Putamen (tissue), 1 donor: ENCODE measurements at places on chromosomes 6 and 20.

DNA sequence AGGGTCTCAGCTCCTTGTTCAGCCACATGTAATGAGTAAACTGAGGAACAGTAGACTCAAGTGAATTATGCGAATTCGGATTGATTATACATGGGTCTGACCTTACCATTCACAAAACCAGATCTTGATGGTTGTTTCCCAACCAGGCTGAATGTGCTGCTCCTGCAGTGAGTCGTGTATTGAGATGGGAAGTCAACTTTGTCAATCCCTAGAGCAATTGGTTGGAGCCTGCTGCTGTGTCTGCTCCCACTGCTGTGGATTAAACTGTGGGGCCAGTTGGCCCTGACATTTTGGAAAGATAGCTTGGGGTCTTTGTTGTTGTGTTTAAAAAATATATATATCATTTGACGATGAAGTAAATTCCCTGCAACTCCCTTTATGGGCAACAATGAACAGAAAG is 23.9 kb downstream of the FAM50B start:
- no peak for DNase-seq

GRCh38 chr6:111432511-111432910 is 50.5 kb downstream of the REV3L start:
- DNase-seq = no peak

- DNase-seq = no peak
Measured at GRCh38 chr6:37125774-37126492, 44.0 kb upstream of the PIM1 start.

DNA sequence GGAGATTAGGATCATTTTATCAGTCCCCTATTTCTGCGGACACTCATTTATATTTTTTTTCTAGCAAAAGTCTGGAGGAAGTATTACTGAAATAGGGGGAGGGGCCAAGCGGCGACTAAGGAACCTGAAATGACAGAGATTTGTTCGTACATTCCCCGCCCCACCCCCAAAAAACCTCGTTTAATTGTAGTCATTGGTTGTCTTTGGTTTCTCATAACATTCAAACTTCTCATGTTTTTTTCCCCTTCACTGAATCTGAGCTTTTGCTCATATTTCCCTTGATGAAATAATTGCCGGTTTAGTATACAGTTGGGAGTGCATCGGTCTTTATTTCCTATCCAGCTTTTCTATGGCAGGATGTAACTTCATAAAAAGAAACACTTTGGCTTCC is 768 bp upstream of the FYN start:
- no peak for DNase-seq

GRCh38 chr20:20680991-20681508 is 31.4 kb downstream of the RALGAPA2 start:
- DNase-seq = no peak

GRCh38 chr6:38935051-38935450 is 113.5 kb upstream of the GLP1R start:
- DNase-seq = no peak

- DNase-seq = no peak
Measured at GRCh38 chr6:39247667-39248194, 18.5 kb upstream of the KCNK5 start.

- no peak for DNase-seq
Measured at GRCh38 chr6:100176311-100176950, 182.4 kb upstream of the MCHR2 start.

DNA sequence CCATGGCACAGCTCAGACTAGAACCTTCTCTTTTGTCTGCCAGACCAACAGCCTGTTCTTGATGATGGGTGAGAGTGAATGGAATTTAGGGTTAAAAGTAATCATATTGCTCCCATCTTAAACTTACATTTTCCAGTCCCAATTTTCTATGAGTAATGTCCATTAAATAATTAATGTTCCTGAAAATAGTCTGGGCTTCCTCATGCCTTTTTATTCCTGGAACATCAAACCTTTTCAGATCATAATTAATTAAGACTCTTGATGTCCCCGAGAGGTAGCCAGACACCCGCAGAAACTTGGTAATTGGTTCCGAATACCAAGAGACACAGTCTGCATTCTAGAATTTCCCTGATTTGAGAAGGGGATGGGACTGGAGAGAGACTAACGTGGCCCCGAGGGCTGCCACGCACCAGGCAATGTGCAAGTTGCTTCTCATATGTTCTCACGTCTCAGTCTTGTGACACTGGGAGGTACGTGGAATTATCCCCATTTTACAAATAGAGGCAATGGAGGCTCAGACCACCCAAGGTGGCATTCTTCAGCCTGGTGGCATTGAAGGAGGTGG is 78.6 kb upstream of the TOX2 start:
- no peak for DNase-seq

- DNase-seq = no peak
Measured at GRCh38 chr6:112744827-112745226, 397.7 kb downstream of the RFPL4B start.

- no peak for DNase-seq
Measured at GRCh38 chr6:35739645-35740524, 3.1 kb downstream of the ARMC12 start.

- DNase-seq = no peak
Measured at GRCh38 chr6:108559884-108560462, 744 bp upstream of the FOXO3 start.

- no peak for DNase-seq
Measured at GRCh38 chr6:166588691-166589336, 2.3 kb upstream of the RAMACL start.

DNA sequence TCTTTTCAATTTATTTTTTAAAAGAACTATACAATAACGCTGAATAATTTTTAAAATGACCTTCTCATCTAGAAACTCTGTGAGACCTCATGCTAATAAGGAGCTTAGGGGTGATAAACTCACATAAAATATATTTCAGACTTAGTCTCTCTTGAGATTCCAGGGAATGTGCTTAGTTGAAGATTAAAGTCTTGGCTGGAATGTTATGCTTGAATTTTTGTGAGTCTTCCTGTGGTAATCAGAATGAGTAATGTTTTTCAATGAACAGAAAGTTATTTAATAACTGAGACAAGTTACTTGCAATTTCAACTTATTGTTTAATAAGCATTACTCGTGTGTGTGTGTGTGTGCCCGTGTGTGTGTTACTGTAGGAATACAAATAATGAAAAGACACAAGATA is 379.9 kb upstream of the EPHA7 start:
- DNase-seq = no peak

DNA sequence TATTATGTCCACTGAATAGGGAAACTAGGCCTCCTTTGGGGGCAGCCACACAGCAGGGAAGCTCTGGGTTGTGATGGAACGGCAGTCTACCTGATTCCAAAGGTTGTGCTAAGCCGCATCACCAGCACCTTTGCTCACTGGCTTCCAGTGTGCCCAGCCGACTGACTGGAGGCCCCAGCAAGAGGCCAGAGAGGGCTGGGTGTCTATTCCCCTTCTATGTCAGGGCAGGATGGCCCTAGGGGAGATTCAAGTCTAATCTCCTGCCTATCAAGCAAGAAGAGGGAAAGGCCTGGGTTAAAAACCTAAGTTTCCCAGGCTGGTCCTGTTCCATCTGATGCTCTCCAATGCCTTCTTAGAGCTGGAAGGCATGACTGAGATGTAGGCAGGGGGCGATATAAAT is 53.6 kb downstream of the JPH2 start:
- no peak for DNase-seq

DNA sequence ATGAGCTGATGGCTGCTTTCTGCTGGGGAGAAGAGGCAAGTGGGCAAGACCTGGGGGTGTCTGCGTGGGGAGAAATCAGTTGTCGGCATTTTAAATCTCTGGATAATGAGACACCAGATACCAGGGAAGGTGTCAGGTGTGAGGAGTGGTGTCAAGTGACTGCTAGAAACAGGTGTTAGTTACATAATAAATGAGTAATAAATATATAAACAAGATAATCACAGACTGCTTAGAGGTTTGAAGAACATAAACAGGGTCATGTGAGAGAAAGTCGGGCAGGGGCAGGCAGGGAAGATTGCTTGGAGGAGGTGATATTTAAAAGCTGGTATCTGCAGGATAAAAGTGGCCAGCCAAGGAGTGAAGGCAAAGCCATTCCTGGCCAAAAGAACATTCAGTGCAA is 87.2 kb upstream of the RIN2 start:
- DNase-seq = no peak

DNA sequence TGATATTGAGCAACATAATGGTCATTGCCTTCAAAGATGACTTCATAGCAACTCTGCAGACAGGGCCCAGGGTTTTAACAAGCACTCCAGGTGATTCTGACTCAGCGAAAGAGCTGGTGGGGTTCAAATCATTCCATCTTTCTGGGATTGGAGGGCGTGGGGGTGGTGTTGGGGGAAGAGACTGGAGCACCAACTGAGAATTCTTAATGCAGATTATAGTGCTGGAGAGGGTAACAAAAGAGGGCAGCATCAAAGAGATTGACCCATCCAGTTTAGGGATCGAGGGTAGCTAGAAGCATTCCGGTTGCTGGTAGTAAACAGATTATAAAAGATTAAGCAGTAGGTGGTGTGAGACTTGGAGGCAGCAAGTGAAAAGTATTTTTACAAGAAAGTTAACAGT is 15.9 kb downstream of the PFDN4 start:
- DNase-seq = no peak
